NCI-H526 (cell line): ENCODE measurements at places on chromosomes 3 and 15.

DNA sequence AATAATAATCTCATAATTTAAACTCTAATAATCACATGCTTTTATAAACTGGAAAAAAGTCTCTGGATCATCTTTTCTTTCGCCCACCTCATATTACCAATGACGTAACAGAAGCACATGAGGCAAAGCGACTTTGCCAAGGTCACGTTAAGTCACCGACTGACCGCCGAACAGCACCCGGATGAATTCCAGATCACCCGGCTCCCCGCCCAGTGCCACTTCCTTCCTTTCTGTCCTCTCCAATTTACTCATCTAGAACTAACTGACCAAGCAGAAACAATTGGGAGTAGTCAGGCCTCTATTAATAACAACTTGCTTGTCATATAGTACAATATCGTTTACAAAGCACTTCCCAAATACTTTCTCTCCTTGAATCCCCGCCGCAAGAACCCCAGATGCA lies 21.1 kb downstream of the FGF12 start:
- DNase-seq: no peak

DNA sequence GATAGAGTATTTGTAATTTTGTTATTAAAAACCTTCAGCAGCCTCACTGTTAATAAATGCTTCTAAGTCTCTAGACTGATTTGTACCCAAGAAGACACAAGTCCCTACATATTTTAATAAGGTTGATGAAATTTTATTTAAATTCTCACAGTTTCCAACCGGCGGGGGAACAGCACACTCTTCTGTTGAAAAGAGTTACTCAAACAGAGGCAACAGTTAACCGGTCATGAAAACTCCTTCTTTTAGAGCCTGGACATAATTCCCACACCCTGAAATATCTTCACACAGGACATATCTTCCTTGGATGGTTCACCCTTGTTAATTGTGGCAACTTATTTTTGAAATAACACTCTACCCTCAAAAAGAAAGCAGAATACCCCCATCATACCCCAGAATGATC lies 278.8 kb downstream of the FOXP1 start:
- peak; percentile 34 for DNase-seq

GRCh38 chr3:112769286-112769978 lies 77.2 kb downstream of the CD200R1L start:
- no peak for DNase-seq

GRCh38 chr3:23481616-23482278 lies 278.6 kb downstream of the UBE2E2 start:
- no peak for DNase-seq

DNA sequence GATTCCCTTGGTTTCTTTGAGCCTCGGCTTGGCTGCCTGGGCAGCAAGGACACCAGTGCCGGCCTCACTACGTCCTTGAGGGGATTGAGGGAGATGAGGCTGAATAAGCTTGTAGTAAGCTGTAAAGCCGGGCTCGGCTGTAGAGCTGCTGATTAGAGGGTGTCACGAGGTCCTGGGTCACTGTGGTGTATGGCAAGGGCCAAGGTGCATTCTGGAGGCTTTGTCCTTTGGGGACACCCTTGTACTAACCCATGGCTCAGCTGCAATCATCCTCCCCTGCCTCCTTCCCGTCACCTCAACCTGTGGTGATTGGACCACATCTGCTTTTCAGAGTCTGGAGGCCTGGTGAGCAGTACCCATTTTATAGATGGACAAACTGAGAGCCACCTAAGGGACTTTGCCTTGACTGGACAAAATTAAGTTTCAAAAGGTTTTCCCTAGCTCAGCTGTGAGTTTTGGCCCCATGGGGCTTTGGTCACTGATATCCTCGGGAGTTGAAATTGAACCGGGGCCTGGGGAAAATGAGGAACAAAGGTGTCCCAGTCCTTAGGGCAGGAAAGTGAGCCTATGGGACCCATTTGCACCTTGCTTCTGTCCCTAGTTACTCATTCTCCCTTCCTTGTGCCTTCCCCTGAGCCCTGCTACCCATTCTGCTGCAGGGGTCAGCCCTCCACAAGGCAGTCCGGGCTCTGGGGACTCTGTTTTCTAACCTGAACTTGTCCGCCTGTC lies 2.4 kb downstream of the SLC6A6 start:
- DNase-seq: no peak

DNA sequence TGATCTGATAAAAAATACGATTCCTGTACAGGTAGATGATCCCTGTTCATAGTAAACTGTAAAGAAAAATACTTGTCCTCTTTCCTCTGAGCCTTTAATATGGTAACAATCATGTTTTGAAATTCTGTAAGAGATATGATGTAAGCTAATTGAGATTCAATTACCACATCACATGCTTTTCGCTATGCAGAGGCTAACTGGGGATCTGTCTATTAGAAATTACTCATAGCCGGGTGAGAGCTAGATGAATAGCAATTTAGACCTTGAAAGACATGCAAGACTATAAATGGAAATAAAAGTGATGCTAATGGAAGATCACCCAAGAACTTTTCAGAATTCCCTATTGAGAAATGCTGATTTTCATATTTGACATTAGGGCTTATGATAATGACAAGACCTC lies 579.9 kb upstream of the ZNF717 start:
- no peak for DNase-seq

DNA sequence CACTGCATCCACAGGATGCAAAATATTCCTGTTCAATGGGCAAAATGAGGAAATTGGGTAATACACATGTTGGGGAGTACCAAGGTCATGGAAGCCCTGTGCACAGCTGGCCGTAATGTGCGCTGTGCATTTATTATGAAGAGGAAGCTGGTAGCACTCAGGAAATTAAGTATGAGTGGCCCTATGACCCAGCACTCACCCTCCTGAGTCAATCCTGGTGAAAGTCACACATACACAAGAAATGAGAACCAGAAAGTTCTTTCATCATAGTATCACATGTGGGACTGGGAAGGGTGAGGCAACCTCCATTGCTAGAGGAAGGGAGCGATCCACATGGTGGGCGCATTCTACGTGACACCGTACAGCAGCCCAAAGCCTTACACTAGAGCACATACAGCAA lies 11.4 kb upstream of the PRR20G start:
- no peak for DNase-seq

DNA sequence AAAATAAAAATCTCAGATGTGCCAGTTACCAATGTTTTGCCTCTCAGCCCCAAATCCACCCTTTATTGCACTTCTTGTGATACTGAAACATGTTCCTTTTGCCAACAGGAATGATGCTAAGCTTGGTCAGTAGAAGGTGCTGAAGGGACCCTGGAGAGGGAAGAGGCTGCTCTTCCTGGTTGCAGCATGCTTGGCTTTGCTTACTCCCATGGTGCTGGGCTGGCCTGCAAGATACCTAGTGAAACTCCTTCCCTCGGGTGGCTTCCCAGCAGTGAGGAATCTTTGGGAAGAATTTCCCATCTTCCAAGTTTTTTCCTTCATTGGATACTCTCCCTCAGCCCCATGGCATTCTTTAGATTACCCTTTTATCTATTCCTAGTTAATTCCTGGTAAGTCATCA lies 151.8 kb upstream of the TGFBR2 start:
- no peak for DNase-seq

DNA sequence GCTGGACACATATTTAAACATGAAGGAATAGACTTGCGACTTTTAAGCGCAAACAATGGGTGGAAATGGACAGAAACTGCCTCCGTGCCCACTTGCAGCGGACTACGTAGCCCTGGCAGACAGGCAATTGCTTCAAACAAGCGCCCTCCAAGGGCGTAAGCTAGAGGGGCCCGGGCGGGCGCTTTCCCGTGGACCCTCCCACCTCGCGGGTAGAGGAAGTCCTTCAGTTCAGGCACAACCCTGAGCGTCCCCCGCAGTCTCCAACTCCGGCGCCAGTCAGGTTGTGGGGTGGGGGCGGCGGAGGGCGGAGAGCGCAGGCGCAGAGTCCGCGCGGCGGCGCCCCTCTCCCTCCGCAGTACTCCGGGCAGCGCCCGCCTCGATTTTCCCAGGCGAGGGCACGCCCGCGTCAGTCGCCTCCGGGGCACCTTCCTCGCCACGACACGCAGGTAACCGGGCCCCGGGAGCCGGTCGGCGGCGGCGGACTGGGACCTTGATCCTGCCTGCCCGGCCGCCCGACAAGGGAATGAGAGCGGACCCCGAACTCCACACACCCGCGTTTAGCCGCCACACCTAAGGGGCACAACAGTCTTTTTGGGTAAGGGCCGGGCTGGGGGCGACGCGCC lies at the start of gene SLC35G2:
Gene SLC35G2, plus strand, starts transcription at position 358 of the 623 bp plus-strand sequence. CDS start 35,335 bp downstream, outside the sequence.
- peak; percentile 89 for DNase-seq

- no peak for DNase-seq
These were observed 23.6 kb downstream of the UBE2E1 start for GRCh38 chr3:23829242-23829934.

GRCh38 chr3:39415983-39416382 lies 9.5 kb downstream of the RPSA start:
- no peak for DNase-seq

DNA sequence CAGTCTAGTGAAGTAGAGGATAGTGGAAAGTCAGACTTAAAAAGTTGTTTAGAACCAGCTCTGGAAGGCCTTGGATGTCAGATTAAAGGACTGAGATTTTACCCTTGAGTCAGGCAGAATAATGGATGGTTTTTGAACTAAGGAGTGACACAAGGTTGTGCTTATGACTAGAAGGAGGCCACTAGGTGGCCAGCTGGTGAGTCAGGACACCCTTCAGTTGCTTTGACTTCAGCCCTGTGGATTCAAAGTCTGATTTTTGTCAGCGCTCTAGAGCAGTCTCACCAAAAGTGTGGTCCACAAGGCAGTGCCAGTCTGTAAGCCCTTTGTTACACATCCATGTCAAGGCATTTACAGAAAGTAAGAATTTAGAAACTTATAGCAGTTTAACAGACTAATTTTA lies 3.8 kb upstream of the GABPB1 start:
- DNase-seq: no peak

DNA sequence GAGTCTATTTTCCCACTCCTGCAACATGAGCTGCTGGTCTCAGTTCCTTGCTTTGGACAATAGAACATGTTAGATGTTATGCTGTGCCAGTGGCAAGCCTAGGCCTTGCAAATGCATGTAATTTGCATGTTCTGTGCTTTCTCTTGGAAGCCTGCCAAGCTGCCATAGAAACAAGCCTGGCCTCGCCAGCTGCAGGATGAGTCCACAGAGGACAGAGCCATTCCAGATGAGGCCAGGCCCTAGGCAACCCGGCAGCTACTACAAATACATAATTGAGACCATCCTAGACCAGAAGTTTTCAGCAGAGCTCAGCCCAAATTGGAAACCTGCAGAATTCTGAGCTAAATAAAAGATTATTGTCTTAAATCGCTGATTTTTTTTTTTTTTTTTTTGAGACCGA lies 39.6 kb downstream of the TRIM69 start:
- peak; percentile 97 for DNase-seq

GRCh38 chr15:68371160-68371559 lies 60.8 kb downstream of the ITGA11 start:
- DNase-seq: no peak

DNA sequence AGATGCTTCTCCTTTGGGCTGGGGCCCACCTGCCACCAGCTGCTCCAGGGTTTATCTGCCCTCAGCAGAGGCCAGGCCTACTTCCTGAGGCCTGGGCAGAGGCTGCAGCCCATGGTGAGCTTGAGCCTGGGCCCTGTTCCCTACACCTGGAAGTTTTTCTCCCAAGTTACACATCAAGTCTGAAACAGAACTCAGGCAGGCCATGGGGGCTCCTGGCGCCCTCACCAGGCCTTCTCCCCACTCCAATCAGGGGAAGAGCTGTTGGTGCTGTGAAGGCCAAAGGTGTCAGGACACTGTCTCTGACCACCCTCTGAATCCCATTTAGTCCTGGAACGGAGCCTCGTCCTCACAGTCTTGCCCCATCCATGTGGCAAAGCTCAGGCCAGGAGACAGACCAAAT lies 7.3 kb downstream of the VWA5B2 start:
- no peak for DNase-seq

DNA sequence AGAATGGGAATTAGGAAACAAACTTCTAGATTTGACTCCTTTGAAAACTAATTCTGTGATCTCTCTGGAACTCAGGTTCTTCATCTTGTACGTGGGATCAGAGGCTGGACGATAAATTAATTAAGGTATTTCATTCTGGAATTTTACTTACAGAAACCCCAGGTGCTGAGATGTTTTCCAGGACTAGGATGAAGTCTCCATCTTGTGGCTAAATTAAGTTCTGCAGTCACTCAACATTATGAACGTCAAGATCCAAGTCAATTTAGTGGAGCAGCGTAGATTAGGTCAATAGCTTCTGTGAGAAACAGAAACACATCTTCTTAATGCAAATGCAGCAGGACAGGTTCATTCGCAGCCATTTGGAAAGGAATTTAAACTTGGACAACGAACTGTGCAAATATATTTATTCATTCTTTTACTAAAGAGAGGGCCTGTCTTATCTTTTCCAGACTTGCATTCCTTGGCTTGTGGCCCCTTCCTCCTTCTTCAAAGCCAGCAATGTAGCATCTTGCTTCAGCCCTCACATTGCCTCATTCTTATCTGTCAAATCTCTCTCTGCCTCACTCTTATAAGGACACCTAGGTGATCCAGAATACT lies 26.7 kb upstream of the TMC3 start:
- peak; percentile 15 for DNase-seq

GRCh38 chr3:28791713-28792255 lies 443.2 kb upstream of the AZI2 start:
- DNase-seq: no peak

DNA sequence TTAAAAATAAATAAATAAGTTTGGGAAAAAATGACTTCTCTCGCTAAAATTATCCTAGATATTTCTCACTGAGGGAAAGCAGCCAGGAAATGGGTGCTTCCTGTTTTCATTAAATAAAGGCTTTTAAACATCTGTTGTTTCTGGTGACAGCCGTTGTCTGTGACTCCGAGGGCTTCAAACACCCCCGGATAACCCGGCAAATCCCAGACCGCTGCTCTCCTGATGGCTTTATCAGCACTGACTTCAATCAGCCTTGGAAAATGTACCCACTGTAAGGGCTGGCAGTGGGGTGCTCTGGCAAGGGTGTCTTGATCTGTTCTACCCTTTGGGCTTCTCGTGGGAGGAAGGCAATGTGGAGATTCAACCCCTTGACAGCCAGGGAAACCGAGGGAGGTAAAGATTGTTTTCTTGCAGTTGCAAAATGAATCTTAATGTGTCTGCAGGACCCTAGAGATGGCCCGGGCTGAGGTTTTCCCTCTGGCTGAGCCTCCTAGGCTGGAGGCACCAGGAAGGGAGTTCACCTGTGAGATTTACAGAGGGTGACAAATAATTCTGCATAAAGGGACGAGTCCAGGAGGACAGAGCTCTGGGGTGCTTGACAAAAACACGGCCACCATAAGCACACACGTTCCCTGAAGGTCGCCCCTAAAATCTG lies 33.6 kb upstream of the SEC13 start:
- DNase-seq: no peak

DNA sequence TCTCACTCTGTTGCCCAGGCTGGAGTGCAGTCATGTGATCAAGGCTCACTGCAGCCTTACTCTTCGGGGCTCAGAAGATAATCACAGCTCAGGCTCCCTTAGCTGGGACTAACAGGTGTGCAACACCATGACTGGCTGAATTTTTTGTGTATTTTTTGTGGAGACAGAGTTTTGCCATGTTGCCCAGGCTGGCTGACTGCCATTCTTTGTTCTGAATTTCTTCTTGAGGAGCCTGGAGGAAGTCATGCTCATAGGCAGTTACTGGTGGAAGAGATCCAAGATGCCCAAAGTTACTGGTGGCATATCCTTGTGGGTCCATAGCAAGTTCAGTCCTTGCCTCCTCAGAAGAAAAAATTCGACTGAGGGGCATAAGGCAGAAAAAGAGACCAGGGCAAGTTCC lies 16.6 kb upstream of the UBP1 start:
- no peak for DNase-seq

GRCh38 chr15:41894791-41895463 lies 1.1 kb upstream of the SPTBN5 start:
- peak; percentile 21 for DNase-seq
